ENCODE measurements at places on chromosomes 4 and X.

- no peak for DNase-seq
Measured at GRCh38 chr4:35952751-35953150, 291.6 kb downstream of the ARAP2 start.

GRCh38 chr4:128591482-128591881 is 218.0 kb upstream of the JADE1 start:
- no peak for DNase-seq

GRCh38 chr4:81164126-81164525 is 50.9 kb downstream of the PRKG2 start:
- no peak for DNase-seq

GRCh38 chr4:75892508-75892907 is 9.7 kb downstream of the PPEF2 start:
- no peak for DNase-seq

DNA sequence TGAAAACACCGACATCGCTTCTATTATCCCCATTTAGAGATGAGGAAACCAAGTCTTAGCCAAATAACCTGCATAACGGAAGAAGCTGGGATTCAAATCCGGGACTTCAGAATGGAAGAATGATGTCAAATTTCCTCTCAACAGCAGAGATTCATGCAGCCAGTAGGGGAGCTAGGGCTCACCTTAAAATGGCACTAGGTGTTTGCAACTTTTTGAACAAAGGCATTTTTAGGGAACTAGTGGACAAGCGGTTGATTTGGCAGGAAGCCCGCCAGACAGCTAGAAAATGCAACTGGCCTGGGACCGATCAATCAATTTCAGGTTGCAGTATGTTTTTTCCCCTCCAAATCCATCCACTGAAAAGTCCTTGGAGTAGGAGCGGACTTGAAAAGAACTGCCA is 224.2 kb downstream of the PTTG2 start:
- no peak for DNase-seq

- no peak for DNase-seq
Measured at GRCh38 chr4:183493246-183493645, 11.6 kb upstream of the ING2 start.

DNA sequence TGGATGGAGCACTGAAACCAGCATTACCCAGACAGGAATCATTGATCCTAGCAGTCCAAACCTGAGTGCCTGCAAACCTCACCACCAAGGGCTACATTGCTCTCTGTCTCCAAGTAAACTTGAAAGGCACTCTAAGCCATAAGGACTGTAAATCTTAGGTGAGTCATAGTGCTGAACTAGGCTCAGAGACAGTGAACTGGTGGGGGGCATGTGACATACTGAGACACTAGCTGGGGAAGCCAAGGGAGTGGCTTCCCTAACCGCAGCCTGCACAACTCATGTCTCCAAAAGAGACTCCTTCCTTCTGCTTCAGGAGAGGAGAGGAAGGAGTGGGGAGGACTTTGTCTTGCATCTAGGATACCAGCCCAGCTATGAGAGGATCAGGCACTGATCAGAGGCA is 235.5 kb upstream of the ACTRT1 start:
- DNase-seq: no peak

DNA sequence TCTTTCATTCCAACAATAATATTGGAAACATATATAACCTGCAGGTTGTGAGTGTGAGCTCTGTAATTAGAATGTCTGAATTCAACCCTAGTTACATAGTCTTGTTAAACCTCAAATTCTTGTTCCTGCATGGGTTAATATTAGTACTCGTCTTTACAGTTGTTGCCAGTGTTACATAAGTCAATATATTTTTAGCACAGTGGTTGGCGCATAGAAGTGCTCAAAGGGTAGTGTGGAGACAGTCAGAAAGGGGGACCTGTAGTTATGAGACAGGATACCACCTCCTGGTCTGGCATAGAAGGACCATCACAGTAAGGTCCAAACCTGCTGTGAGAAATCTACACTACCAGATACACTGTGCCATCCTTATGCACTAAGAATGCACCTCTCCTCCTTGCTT is 1045.9 kb upstream of the SLIT2 start:
- DNase-seq: no peak

- no peak for DNase-seq
Measured at GRCh38 chr4:20944451-20944850, 244.2 kb downstream of the PACRGL start.

GRCh38 chr4:64564126-64564525 is 154.9 kb upstream of the TECRL start:
- no peak for DNase-seq

GRCh38 chr4:30770049-30770549 is 49.9 kb downstream of the PCDH7 start:
- no peak for DNase-seq

- DNase-seq: no peak
Measured at GRCh38 chr4:143313521-143313920, 23.2 kb upstream of the GAB1 start.

- DNase-seq: no peak
Measured at GRCh38 chr4:142607976-142608375, 238.1 kb downstream of the INPP4B start.

DNA sequence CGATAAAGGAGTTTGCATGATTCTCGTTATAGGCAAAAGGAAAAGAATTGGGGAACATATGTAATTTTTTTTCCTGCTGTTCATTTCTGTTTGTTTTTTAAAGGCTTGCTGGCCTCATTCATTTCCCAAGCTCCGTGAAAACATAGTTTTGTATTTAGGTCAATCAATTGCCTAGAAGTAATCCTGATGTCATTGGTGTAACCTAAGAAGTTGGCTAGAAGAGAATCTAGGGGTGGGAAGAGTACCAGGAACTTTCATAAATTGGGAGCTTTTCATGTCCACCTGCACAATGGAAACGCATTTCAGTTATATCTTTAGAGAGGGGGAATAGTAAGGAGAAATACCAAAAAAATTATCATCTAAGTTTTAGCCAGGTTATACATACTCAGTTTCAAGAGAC is 3.8 kb downstream of the RAPGEF2 start:
- DNase-seq: no peak

- no peak for DNase-seq
Measured at GRCh38 chr4:78299565-78299972, 242.4 kb downstream of the FRAS1 start.

DNA sequence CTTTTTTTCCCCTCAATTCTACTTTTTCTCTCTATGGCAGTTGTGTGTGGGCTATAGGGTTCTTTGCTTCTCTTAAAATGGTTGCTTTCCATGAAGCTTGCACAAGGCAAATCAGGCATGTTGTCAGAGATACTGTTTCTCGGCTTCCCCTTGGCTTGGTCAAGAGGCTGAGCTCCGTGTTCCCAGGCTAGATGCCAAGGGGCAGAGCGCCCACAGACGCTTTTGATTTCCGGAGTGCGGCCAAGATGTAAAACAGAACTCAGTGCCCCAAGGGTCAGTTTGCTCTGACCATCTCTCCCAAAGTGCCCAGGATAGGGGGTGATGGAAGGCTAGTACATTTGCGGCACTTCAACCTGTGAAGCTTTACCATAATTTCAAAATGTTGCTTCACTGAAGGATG is 64.2 kb upstream of the DIPK2B start:
- DNase-seq: no peak

Measured in stimulated activated CD4-positive, alpha-beta T cell treated with anti-CD3 and anti-CD28 coated beads, Interleukin-15, amount 100 ng/mL, for 48 hours (primary cell).